Colonic mucosa (tissue), 4 donors: ENCODE measurements at places on chromosomes 1 and 21. TPM values are rescaled to one million over a fixed set of nuclear protein-coding genes. Genes with fewer than 3 reads are reported as not detected.

The ANP32E gene
- total RNA-seq = 36.3 TPM

The SELENBP1 gene
- total RNA-seq = 744 TPM

The C21orf91 gene
- total RNA-seq = 3.8 TPM

The OPRD1 gene
- total RNA-seq = 0.12 TPM

The BGLAP gene
- 2.2 TPM for total RNA-seq

The FCN3 gene
- 1.5 TPM for total RNA-seq

The FMO1 gene
- not detected for total RNA-seq

The SLC45A3 gene
- total RNA-seq = 17.9 TPM

The RCC1 gene
- total RNA-seq = 101 TPM

DNA sequence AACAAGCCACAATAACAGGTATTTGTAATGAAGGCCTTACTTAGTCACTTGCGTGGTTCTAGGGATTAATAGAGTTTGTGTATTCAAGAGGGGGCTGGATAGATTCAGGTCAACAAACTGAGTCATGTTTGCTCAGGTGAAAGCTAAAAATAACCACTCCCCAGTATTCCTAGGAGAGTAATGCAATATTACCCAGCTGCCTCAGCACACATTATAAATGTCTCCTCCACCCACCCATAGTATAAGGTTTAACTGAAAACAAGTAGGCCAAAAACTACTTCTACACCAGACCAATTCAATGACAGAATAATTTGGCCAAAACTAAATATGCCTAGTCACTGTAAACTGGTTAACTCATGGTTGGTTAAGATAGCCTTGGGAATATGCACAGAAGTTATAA, 34.4 kb downstream of the WLS start:
- DNase-seq = peak; percentile 38

GRCh38 chr21:36647279-36648093, 51.4 kb upstream of the SIM2 start:
- no peak for DNase-seq

DNA sequence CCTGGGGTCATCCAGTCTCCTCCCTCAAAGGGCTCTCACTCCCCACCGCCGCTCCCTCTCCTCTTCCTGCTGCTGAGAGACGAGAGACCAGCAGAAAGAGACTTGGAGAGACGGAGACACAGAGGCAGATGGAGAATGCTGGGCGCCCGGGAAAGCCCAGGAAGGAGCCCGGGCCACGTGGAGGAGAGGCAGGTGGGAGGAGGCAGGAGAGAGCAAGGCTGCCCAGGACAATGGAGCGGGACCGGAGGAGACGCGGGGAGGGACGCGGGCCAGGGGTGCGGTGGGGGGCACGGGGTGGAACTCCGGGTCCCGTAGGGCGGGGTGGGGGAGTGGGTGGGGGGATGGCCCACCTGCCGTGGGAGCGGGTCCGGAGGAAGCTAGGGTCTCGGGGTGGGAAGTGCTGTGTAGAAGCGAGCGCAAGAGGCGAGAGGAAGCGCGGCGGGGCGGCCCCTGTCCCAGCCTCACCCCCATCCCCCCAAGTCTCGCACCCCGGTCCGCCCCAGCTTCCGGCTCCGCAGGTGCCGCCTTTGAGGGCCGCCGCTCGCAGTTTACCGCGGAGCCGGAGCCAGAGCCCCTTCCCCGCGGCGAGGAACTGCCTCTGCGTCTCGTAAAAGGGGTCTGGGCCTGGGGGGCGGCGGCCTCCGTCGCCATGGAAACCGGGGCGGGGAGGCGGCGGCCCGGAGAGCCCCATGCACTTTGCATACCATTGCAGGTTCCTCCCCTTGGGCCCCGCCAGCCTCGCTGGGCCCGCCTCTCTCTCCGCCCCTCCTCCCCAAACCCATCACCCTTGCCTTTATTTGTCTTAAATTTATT, 11.7 kb upstream of the EPHA2 start:
- DNase-seq = peak; percentile 75

GRCh38 chr1:59494145-59494833, 197.4 kb downstream of the FGGY start:
- DNase-seq = no peak

- no peak for DNase-seq
Observed at GRCh38 chr1:240415532-240415931, 196.4 kb downstream of the GREM2 start.

DNA sequence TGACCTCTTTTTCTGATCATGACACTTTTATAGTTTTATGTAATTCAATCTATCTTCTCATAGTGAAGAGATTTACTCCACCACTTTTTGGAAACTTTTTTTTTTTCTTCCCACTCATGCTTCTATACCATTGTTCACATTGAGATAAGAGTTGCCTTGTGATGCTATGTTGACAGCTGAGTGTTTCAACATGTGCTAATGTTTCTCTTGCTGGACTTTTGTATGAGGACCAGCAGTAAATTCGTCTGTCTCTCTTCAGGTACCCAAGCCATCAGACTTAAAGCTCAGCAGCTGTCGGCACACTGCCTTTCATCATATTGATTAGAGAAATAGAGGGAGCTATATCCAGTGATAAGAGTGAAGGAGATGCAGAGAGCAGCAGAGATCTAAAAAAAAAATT, 227.0 kb downstream of the GRIK1 start:
- no peak for DNase-seq

DNA sequence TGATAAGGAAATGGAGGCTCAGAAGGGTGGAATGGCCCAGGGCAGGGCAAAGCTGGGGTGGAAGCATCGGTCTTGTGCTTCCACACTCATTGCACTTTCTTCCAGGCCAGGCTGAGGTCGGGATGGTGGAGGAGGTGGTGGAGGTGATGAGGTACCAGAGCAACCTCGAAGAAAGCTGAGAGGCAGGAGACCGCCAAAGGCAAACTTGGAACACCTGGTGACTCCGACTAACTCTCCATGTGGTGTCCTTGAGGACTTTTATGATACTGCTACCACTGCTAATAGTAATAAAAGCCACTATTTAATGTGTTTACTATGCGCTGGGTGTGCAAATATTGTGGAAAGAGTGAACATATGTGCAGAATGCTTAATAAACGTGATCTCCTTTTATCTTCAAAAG, 16.9 kb upstream of the BTG2 start:
- DNase-seq = no peak

DNA sequence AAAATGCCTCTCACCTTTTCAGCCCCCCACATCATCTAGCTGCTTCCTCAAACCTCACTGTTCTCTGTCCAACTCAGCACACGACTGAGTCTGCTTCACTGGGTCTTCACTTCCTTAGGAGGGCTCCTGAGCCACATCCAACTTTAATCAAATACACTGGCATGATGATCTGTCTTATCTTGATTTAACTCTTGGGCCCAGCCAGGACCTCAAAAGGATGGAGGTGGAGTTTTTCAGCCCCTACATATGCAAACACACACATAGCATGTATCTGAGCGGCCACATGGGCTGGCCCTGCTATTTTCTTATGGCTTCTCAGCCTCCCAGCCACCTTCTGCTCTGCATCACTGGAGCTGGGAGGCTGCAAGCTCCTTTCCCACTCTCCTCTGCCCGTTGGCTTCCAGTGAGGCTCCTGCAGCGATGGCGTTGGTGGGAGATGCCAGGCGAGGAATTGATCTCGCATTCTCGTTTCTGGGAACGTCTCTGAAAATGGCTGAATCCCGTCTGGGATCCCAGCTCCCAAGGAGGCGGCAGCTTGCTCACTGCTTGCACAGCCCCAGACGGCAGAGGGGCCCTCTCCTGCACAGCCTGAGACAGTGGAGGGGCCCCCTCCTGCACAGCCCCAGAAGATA, 1.8 kb upstream of the PRXL2B start:
- no peak for DNase-seq
